ENCODE measurements at places on chromosomes 1 and 21.

DNA sequence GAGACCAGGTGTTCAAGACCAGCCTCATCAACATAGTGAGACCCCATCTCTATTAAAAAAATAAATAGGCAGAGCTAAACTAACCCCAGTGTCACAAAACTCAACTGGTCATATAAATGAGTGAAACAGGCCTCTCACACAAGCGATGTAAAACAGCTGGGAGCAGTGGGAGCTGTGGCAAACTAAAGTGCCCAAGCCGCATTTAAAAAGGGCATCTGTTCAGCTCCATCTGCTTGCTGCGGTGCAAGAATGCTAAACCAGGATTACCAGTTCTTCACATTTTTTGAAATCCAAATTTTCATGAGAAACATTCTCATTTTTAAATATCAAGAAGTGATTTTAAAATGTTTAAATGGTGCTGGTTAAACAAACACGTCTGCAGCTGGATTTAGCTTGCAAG, 50.0 kb upstream of the WNT2B start:
- no peak for DNase-seq

DNA sequence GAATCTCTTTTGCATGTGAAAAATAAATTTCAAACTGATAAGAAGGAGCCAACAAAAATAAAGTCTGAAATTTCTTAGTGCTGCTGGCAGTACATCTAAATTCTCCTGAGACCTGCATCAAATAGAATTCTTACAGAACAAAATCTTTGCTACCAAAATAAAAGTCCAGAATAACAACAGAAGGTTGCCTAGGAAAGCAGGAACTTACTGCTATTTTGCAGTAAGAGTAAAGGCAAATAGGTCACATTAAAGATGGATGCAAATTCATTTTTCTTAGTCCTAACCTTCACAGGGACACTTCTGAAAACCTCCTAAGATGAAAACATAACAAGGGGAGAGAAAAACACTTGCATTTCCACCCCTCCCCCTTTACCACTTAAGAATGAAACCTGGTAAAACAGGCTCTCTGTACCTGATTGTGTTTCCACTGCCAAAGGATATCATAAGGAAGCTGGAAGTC, 59.0 kb downstream of the RUSC1 start:
- DNase-seq: peak; percentile 75

- DNase-seq: no peak
Observed at GRCh38 chr1:153478047-153478691, 17.7 kb upstream of the S100A7 start.

DNA sequence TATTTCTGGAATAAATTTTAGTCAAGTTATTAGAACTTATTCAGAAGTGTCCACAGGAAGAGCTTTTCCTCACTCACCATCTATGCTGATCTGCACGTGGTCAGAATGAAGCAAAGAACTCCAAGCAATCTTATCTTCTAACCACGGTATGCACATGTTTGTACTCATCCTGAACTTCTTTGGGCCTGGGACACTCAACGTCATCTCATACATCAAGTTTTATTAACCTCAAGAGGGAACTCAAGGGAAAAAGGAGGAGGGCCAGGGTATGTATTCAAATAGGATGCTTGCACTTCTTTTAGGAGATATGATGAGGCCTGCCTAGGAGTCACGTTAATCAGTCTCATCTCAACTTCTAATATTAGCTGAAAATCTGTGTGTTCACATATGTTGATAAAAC, 142.5 kb downstream of the C1orf94 start:
- no peak for DNase-seq

DNA sequence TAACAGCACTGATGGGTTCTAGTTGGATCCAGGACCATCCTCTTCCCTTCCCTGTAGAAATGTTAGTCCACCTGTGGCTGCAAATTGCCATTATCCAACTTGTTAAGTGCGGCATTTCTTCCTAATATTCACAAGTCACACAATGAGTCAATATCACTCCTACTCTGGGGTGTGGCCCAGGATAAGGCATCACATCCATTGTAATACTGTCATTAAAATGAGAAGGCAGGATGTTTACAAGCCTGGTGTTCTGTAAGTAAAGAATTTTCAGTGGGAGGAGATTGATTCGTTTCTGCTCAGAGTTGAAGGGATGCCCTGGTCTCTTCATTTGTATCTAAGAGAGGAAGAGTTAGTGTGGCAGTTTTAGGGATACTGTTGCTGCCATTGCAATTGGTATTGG, 18.1 kb upstream of the ARHGAP29 start:
- DNase-seq: no peak

DNA sequence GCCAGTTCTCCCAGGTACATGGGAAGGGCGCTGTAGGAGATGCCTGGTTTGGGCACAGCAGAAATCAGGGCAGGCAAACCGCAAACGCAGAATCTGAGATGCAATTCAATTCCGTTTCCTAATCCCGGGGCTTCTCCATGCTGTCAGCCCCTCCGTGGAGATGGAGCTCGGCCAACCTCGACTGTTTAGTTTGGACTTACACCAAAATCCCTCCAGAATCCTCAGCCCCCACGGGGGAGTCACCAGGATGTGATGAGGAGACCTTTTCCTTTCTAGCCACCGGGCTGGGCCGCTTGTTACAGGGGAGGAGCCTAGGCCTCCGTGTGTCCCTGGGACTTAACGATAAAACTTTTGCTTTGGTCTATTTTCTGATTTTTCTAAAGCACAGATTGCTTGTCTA, 7.9 kb downstream of the SLC2A7 start:
- no peak for DNase-seq
